Panc1 (cell line): ENCODE measurements at places on chromosomes 5 and 9.

DNA sequence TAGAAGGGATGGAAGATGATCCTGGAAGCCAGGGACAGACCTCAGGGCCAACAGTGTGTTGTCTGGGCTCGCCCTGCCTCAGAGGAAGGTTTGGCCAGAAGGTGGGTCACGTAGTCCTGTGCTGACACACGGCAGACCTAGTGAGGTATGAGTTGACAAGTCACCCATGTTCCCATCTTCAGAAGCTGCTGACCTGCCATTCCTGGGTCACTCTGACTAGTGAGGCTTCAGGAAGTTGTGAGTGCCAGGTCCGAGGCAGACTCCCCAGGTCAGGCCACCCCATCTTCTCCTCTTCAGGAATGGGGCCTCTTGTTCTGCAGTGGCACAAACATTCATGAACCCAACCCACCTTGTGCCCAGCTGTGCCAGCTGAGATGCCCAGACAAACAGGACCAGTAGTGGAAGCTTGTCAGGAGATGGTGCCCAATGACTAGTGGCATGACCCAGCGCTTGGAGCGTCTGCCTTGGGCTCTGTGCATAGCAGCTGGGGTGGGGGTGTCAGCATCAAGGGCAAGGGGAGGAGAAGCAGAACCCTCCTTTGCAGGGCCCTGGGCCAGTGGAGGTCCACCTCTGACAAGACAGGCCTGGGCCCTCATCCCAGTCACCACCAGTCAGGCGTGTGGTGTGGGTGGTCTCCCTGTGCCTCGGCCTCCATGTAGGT lies 16.8 kb upstream of the ANGPTL2 start:
- DNase-seq: no peak

DNA sequence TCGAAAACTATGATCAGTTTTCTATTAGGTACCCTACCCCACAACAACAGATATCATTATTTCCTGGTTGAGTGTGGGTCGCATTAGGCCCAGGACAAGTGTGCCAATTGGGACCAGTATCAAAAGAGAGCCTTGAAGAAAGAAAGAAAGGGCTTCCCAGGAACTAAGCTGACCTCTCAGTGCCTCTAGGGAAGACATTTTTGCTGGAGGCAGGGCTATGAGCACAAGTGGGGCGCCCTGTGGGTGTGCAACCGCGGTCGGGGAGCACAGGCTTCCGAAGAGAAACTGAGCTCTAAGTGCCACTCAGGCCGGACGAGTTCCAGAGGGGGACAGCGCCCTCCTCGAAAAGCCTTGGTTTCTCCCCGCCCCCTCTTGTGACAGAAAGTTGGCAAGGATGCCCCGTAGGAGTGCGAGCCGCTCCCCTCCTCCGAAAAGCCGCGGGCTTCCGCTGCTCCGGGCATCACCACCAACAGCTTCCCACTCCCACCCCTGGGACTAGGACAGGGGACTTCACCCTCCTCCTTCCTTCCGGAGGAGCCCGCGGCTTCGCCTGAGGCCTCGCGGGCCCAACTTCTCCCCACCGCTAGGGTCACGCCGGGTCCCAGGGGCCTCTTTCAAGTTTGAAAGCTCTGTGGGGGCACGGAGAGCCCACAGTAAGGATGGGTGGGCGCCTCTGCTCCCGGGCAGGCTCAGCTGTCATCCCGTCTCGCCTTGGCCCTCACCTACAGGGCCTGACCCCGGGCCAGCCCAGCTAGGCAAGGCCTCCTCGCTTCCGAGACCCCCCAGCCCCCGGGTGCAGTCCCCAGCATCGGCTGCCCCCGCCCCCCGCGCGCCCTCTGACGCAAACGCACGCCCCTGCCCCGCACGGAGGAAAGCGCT lies 2.0 kb downstream of the NR2F1-AS1 start:
- DNase-seq: no peak

DNA sequence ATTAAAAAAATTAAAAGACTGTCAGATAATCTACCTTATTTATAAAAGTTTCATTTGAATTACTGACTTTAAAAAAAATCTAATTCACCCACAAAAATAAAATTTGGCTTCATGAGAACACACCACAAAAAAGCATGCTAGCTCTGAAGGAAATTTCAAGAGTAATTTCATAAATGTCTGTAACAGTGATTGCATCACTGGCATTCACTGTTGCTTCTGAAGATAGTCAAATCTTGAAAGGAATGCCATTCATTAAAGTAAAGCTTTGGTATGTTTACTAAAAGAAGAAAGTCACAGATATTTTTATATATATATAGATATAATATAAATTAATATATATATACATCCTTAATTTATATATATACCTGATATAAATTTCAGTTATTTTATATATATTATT lies 43.4 kb downstream of the NADK2 start:
- no peak for DNase-seq

GRCh38 chr5:173302546-173303155 lies 25.6 kb downstream of the STC2 start:
- DNase-seq: no peak
